ENCODE measurements at places on chromosomes 16 and 17.

- no peak for DNase-seq
These were observed 421.7 kb upstream of the C16orf82 start for GRCh38 chr16:26644912-26645543.

DNA sequence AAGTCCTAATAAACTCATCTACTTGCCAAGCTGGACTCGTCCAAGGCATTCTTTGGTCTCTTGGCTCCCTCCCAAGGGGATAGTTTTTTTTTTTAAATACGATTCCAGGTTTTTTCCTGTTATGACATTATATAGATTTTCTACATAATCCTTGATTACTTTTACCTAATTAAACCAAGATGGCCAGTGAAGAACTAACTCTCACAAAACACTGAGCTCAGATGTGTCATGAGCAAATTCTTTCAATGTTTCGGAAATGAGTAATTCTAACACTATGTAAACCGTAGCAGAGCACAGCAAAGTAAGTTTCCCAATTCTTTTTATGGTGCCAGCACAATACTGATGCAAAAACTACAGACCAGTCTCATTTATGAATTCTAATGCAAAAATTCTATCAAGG, 1.8 kb downstream of the ZNF23 start:
- DNase-seq = no peak

GRCh38 chr16:69448470-69449193, 24.2 kb downstream of the CYB5B start:
- no peak for DNase-seq

DNA sequence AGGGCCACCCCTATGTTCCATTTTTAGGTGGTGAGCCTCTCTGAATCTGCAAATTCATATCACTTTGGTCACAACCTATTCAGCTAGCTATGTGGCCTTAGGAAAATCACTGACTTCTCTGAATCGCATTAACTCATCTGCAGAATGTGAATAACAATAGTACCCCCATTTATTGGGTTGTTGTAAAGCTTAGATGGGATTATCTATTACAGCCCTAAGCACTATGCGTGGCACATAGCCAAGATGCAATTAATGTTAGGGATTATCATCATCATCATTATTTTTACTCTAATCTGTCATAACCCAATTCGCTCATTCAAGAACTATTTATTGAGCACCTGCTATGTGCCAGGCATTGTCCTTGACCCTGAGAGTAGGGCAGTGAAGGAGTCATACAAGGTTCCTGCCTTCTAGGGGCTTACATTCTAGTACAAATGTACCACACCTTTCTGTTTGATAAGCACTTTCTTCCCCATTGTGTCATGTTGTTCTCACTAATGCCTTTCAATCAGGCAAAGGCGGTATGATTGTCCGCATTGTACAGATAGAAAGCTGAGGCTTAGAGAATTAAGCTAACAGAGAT, 38.5 kb downstream of the CHD9 start:
- no peak for DNase-seq

DNA sequence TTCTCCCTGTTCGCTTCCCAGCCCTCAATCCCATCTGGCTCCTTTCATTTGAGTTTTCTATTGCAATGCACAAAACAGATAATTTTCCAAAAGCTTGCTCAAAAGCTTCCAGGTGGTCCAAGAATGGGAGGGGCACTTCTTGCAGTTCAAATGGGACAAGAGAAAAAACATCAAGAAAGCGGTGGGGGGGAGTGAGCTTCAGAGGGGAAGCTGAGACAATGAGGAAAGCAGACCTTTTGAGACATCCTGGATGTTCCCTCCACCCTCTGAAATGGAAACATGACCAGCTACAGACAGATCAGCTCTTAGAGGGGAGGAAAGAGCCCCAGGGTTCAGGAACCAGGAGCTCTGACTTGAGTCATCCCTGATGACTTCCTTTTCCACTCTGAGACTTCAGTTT, 368.2 kb downstream of the SLC39A11 start:
- no peak for DNase-seq

DNA sequence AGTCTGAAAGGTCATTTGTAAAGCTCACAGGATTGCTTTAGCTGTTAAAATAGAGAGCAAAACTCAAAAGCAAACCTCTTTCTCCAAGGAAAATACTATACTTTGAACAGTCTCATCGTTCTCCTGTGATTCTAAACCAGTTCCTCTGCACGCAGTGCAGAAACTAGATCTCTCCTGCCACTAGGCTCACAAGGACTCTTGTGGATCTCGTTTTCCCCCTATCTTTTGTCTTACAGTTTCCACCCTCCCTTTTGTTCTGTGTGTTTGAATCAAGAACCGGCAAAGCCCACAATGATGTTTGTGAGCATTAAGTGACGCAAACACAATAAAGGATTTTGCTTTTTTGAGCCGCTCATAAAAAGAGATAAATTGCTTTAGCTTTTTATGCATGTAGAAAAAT, 1103.5 kb upstream of the RBFOX1 start:
- no peak for DNase-seq

- DNase-seq = peak; percentile 21
These were observed 2.7 kb upstream of the TMIGD1 start for GRCh38 chr17:30336369-30337171.

GRCh38 chr17:72953621-72954020, 138.9 kb downstream of the SLC39A11 start:
- no peak for DNase-seq

- no peak for DNase-seq
These were observed 122.9 kb downstream of the ABCA8 start for GRCh38 chr17:68832109-68832802.

GRCh38 chr17:71232801-71233559, 887.8 kb upstream of the SOX9 start:
- DNase-seq = no peak

DNA sequence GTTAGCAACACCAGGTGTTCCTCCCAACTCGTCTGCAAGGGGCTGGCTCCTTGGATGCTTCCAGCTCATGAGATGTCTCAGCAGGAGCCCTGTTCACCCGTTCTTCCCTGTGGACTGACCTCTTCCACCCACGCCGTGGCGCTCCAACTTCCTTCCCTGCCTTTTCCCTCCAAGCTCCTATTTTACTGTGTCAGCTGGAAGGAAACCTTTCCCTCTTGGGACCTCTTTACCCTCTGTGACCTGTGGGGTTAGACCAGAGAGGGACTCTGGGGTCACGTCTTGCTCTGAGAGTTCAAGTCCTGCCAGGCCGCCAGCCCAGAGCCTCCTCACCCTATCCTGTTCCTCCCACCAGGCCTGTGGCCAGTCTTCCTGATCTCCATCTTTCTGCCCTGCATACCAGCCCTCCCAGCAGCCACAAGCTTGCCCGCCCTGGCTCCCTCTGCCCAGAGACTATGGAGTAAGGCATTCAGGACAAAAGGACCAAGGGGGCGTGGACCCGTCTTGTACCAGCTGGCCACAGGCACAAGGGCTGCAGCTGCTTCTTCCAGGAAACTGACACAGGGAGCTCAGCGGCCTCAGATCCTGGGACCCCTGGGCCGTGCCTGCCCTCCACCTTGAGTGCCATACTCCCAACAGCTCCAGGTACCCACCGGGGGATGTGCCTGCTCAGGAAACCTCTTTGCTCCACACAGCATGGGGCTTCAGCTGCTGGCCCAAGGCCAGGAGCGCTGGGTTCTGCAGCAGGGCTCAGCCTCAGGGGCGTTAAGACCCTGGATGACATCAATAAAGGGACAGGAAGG, 3.0 kb downstream of the PAQR4 start:
- DNase-seq = no peak

DNA sequence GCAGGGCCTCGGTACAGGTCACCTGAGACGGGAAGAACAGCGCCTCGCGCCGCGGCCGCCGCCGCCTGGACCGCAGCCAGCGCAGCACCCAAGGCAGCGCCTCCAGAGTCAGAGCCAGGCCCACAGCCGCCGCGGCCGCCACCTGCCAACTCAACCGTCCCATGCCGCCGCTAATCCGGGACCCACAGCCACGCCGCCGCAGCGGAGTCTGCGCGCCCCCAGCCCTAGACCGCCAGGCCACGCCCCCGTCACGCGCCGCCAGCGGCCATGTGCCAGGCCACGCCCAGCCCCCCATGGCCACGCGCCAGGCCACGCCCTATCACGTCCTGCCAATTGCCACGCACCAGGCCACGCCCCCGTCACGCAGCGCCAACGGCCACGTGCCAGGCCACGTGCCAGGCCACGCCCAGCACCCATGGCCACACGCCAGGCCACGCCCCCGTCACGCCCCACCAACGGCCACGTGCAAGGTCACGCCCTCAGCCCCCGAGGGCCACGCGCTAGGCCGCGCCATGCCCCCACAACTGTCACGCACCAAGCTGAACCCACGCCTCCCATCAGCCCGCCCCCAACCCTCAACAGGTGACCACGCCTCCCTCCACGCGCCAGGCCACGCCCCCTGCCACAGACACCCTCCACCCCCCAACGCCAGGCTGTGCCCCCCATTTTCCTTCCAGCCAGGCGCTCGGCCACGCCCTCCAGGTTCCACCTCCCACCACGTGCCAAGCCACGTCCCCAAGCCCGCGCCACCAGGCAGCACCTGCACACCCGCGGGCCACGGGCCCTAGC, at the start of gene PLD6:
Gene PLD6, minus strand, starts transcription at position 210 of the 789 bp plus-strand sequence. Its CDS starts 47 bp downstream, at position 163.
- DNase-seq = peak; percentile 82

DNA sequence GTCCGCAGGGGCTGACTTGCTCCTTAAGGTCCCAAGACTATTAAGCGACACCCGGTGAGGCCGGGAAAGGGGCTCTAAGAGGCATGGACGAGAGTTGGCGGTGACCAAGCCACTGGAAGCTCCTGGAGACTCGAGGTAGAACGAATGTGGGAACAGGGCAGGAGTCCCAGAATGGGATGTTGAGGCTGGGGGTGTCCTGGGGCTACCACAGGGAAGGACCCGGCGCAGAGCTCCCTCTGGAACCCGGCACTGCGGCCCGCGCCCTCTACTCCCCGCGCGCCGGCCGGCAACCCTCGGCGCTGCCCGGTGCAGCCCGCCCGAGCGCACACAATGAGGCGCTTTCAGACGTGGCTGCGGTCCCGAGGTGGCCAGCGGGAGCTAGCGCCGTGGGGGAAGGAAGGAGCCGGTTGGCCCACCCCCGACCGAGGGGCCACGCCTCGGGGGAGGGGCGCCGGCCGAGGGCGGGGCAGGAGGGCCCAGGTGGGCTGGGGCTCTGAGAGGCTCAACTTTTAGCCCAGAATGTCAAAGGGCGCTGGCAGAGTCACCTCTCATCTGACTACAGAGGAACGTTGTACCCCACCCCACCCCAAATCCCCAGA, at the start of gene CHST6:
Gene CHST6, minus strand, starts transcription at position 366 of the 599 bp plus-strand sequence. CDS start 15,613 bp downstream, outside the sequence.
- DNase-seq = no peak

DNA sequence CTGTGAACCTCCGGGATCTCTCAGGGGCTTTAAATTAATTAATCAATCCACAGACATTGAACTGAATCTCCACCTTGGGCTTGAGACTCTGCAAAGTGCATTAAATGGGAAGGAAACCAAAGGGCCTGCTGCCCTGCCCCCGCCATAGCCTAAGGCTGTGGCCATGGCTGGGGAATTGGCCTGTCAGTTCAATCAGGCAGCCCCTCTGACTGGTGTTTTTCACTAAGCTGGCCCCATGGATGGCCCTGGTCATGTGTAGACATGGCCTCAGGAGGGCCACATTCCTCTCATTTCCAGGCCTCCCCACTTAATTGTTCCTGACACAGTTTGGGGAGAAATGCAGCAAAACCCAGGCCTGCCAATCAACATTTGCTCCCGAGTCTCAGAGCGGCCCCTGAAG, 499.8 kb downstream of the WWOX start:
- DNase-seq = no peak

DNA sequence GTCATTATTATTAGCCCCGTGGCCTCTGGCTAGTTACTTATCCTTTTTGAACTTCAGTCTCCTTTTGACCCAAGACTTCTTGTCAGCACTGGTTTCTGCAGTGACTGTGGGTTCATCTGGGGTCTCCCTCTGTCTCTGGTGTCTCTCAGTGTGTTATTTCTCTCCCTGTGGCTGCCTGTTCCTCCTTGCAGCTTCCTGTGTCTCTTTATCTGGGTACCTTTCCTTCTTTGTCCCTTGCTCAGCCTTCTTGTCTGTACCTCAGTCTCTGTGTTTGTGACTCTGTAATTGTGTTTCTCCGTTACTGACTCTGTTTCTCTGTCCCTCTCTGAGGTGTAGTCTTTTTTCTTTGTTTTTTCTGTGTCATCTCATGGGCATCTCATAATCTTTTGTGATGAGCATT, 102.6 kb upstream of the CDH11 start:
- DNase-seq = no peak

DNA sequence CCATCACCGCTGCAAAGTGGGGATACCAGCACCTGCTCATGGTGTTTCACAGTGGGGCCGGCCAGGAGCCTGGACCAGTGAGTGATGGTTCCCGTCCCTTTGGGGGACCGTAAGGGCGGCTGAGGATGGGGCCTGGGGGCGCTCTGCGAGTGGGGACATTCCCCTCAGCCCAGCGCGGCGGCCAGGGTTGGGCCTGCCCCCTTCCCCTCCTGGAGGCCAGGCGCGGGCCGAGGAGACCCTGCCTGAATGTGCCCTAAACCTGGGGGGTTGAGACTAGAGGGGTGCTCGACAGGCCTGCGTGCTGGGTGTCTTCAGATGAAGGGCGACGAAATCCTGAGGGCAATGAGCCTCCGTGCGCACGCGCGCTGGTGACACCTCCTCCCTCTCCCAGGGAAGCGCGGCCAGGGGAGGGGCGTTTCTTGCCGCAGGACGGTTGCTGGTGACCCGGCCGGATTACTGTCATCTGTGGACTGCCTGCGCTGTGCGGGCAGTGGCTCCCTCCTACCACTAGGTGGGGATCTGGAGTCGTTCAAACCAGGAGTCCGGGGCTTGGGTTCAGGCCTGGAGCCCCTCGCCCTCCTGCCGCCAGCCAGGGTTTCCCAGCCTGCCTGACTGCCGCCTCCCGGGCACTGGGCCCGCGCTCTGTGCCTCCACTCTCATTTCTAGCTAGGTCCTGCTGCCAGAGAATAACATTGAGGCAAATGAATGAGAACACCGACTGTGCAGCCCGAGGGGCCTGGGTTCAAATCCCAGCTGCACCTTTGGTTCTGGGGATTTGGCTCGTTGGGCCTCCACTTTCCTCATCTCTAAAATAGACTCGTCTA, 17.1 kb downstream of the TBX2 start:
- no peak for DNase-seq

GRCh38 chr17:69796078-69796477, 278.9 kb upstream of the KCNJ16 start:
- DNase-seq = no peak

DNA sequence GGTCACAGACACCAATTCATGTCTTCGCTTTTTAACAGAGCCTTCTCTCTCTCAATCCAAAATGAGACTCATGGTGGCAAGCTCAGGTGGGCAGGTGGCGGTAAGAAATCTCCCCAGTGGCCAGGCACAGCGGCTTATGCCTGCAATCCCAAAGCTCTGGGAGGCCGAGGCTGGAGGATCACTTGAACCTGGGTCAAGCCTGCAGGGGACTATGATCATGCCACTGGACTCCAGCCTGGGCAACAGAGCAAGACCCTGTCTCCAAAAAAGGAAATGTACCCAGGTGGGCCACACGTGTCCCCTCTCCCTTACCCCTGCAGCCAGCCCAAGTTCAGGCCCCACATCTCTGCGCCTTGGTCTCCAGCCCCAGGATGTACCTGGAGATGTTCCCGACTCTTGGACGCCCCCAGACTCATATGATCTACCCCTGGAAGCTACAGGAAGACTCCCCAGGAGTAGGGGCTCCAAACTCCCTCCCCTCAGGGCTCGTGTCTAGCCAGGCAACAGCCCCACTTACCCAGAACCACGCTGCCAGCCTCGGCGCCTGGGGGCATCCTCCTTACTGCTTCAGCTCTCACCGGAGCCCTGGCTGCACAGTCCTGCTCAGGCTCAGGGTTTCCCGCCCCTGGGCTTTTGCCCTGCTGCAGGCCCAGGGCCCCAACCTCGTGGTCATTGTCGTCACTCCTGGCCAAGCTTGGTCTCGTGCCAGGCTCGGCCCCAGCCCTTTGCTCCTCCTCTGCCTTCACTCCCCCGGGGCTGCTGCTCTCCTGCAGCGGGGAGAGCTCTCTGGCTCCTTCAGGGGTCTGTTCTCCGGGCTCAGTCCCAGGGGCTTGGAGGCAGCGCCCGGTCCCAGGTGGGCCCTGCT, 16.2 kb downstream of the MYLK3 start:
- no peak for DNase-seq
